Left lung (tissue), 14 donors: ENCODE measurements at places on chromosomes 3 and 15. TPM values are rescaled to one million over a fixed set of nuclear protein-coding genes. Genes with fewer than 3 reads are reported as not detected.

DNA sequence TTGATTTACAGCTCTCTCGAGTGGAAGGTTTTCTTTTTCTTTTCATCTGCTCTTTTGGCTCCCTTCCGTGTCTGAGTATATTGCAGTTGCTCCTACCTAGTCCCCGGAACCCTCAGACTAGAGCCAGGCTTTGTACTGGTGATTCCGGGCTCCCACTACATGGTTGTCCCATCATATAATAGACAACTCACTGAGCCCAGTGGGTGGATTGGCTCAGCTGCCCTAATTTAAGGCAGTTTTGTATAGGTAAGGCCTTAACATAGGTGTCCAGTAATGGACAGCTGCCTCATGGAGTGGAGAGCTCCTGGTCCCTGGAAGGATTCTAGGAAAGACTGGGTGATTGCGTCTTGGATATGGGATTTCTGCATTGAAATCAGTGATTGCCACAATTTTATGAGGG is 58.0 kb downstream of the KY start:
- no peak overlapping the region for H3K4me3 ChIP-seq
- no peak for DNase-seq
- no peak overlapping the region for H3K27ac ChIP-seq
- H3K27me3 ChIP-seq, result no peaks in the 10 kb centered on the region

GRCh38 chr15:40929660-40930429 is 705 bp downstream of the DLL4 start:
- peaks cover 46% of the 10 kb centered on the region for H3K27me3 ChIP-seq
- H3K36me3 ChIP-seq, result peaks cover 1% of the 10 kb centered on the region
- peaks cover 36% of the 10 kb centered on the region for H3K4me1 ChIP-seq
- H3K27ac ChIP-seq, result peak overlapping the region; percentile 73
- peak; percentile 62 for DNase-seq

DNA sequence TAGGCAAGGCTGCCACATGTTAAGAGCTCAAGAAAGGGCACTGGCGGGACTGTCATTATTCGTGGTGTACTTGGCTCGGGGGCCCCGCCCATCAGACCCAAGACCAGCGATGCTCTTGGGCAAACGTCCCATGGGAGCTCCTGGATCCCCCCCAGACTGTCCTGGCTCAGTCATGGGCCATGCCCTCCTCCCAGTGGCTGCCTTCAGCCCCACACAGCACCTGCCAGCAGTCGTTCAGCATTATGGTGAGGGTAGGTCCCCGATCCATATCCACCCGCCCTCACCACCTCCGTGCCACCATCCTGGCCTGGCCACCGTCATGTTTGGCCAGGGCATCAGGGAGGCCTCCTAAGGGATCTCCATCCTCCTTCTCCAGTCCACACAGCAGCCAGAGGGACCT is 51.4 kb upstream of the IQSEC1 start:
- no peaks in the 10 kb centered on the region for H3K36me3 ChIP-seq
- peak; percentile 52 for DNase-seq
- H3K4me3 ChIP-seq, result no peak overlapping the region
- no peak overlapping the region for H3K27ac ChIP-seq

DNA sequence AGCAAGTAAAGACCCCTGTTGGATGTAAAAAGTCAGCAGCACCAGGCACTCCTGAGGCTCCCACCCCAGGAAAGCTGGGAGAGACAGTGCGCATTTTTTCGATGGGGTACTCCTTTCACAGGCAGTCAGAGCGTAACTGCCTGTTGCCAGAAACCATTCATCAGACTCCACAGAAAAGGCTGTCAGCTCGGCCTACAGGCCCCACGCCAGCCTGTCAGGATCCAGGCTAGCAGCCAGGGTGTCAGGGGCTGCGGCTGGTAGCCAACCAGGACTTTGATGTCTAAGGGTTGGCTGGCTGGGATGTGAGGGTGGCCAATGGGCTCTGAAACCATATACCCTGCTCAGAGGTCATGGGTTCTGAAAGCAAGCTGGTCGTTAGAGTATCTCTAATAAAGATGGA is 164.5 kb downstream of the WNT5A start:
- H3K4me1 ChIP-seq, result no peaks in the 10 kb centered on the region
- no peaks in the 10 kb centered on the region for H3K27me3 ChIP-seq
- H3K36me3 ChIP-seq, result no peaks in the 10 kb centered on the region
- no peak overlapping the region for H3K4me3 ChIP-seq
- DNase-seq, result no peak

The FAM107A gene
- total RNA-seq, result 46.5 TPM

DNA sequence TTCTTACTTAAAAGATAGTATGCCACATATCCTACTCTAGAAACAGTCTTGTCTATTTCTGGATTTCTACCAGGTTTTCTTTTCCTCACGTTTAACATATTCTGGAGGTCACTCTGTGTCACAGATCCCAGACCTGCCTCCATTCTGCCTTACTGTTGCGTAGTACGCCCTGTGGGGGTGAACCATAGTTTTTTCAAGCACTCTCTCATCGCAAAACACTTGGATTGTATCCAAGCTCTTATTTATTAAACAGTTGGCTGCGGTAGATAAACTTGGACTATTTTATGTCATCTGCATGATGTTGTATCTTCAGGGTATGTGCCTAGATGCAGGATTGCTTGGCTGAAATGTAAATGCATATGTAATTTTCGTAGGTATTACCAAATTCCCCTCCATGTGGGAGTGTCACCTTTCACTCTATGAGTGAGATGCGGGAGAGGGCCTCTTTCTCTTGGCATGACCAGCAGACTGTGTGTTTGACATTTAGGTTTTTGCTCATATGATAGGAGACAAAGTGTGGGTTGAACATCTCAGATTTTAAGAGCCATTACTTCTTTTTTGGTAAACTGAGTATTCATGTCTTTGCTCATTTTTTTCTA is 55.8 kb downstream of the ABTB1 start:
- H3K27ac ChIP-seq, result peak overlapping the region; percentile 66
- H3K27me3 ChIP-seq, result no peaks in the 10 kb centered on the region
- no peak overlapping the region for H3K4me3 ChIP-seq
- H3K4me1 ChIP-seq, result peaks cover under 1% of the 10 kb centered on the region
- no peak for DNase-seq

The MRPS22 gene
- total RNA-seq, result 36.8 TPM

GRCh38 chr15:78993931-78994530 is 49.2 kb upstream of the CTSH start:
- peaks cover 20% of the 10 kb centered on the region for H3K4me1 ChIP-seq
- no peaks in the 10 kb centered on the region for H3K36me3 ChIP-seq
- no peaks in the 10 kb centered on the region for H3K27me3 ChIP-seq
- no peak overlapping the region for H3K4me3 ChIP-seq
- DNase-seq, result peak; percentile 82

The PEX11A gene
- 5.6 TPM for total RNA-seq

The DNAH1 gene
- total RNA-seq, result 6.5 TPM

The APOD gene
- total RNA-seq, result 25.5 TPM

DNA sequence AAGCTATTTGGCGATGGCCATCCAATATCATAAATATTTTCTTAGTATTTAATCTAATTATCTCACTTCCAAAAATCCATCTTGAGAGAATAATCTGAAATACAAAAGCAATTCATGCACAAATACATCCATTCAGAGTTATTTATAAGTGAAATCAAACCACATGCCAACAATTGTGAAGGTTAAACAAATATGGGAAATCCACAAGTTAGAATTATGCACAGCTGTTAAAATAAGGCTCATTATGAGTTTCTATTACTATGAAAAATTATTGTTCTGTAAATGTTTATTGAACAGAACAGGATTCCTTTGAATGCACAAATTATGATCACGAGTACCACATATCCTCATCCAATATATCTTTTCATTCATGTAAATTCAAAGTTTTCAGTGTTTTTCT is 267.7 kb downstream of the PLOD2 start:
- no peaks in the 10 kb centered on the region for H3K4me1 ChIP-seq
- no peaks in the 10 kb centered on the region for H3K27me3 ChIP-seq
- DNase-seq, result no peak
- no peak overlapping the region for H3K4me3 ChIP-seq
- H3K27ac ChIP-seq, result no peak overlapping the region
- H3K36me3 ChIP-seq, result no peaks in the 10 kb centered on the region

- H3K27me3 ChIP-seq, result no peaks in the 10 kb centered on the region
- no peak for DNase-seq
- H3K4me3 ChIP-seq, result no peak overlapping the region
- no peaks in the 10 kb centered on the region for H3K4me1 ChIP-seq
- no peak overlapping the region for H3K27ac ChIP-seq
- no peaks in the 10 kb centered on the region for H3K36me3 ChIP-seq
Observed at GRCh38 chr3:42898896-42899675, 6.9 kb upstream of the ZNF662 start.

DNA sequence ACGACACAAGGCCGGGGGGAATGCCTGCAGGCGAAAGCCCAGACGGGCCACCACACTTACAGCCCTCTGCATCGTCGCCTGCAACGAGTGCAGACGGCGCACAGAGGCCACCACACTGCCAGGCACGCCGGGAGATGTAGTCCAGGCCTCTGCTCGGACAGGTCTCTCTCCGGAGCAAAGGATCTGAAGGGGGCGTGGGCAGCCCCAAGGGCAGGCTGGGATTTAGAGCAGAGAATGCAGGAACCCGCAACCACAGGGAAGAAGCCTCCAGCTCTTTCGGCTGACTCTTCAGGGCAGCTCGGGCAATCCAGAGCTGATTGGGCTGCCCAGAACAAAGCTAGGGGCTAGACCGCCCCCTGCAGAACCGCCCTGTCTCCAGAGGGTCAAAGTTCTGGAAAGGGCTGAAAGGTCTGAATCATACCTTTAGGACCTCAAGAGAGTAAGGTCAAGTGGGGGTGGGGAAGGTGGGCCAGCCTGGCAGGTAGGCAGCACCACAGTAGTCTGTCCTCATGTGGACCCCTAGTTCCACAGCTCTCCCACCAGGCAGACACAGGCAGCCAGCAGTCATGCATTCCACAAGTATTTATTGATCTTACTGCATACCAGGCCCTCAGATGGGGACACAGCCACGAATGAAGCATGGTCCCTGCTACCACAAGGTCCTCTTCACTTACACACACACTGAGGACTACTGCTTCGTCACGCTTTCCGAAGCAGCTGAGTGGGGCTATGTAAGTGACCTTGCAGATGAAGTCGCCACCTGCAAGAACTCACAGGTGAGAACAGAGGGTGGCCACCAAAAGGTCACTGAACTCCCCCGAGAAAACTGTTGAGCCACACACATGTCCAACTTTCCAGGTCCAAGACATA is at the start of gene AMT:
Gene AMT, minus strand, starts transcription at position 95 of the 870 bp plus-strand sequence. Its CDS starts 23 bp downstream, at position 72.
- no peak within 1 kb of the TSS for H3K4me3 ChIP-seq
- no peak within 1 kb of the TSS for H3K27ac ChIP-seq
- H3K4me1 ChIP-seq, result peaks cover 21% of the 10 kb centered on the region
- no peaks in the 10 kb centered on the region for H3K27me3 ChIP-seq
- no peak for DNase-seq

The GOLGA8J gene
- total RNA-seq, result 0.26 TPM

The GOLGA8B gene
- total RNA-seq, result 56.8 TPM

- DNase-seq, result no peak
- H3K4me1 ChIP-seq, result no peaks in the 10 kb centered on the region
- H3K27ac ChIP-seq, result no peak overlapping the region
Observed at GRCh38 chr3:180246688-180247195, 210.0 kb upstream of the PEX5L start.

DNA sequence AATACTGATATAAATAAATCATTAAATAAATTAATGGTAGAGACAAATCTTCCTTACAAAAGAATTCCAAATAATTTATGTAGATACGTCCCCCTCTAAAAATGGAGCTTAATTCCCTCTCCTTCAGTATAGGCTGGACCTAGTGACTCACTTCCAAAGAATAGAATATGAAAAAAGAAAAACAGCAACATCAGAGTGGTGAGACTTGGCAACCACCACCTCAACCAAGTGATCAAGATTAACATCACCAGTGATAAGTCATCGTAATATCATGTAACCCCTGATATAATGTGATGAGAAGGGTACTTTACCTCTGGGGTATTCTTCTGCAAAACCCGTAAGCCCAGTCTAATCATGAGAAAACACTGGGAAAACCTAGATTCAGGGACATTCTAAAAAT is 13.4 kb downstream of the GOLGB1 start:
- H3K36me3 ChIP-seq, result no peaks in the 10 kb centered on the region
- no peak overlapping the region for H3K4me3 ChIP-seq
- DNase-seq, result no peak
- no peaks in the 10 kb centered on the region for H3K27me3 ChIP-seq
- H3K4me1 ChIP-seq, result peaks cover 3% of the 10 kb centered on the region

GRCh38 chr3:178486903-178487302 is 49.3 kb upstream of the KCNMB2 start:
- H3K27me3 ChIP-seq, result no peaks in the 10 kb centered on the region
- H3K27ac ChIP-seq, result no peak overlapping the region
- no peak overlapping the region for H3K4me3 ChIP-seq
- no peaks in the 10 kb centered on the region for H3K4me1 ChIP-seq
- H3K36me3 ChIP-seq, result no peaks in the 10 kb centered on the region
- no peak for DNase-seq

GRCh38 chr3:32817257-32817557 is 590 bp upstream of the TRIM71 start:
- H3K4me1 ChIP-seq, result peaks cover 54% of the 10 kb centered on the region
- H3K27ac ChIP-seq, result no peak overlapping the region
- no peaks in the 10 kb centered on the region for H3K36me3 ChIP-seq
- DNase-seq, result no peak
- peaks cover 75% of the 10 kb centered on the region for H3K27me3 ChIP-seq

DNA sequence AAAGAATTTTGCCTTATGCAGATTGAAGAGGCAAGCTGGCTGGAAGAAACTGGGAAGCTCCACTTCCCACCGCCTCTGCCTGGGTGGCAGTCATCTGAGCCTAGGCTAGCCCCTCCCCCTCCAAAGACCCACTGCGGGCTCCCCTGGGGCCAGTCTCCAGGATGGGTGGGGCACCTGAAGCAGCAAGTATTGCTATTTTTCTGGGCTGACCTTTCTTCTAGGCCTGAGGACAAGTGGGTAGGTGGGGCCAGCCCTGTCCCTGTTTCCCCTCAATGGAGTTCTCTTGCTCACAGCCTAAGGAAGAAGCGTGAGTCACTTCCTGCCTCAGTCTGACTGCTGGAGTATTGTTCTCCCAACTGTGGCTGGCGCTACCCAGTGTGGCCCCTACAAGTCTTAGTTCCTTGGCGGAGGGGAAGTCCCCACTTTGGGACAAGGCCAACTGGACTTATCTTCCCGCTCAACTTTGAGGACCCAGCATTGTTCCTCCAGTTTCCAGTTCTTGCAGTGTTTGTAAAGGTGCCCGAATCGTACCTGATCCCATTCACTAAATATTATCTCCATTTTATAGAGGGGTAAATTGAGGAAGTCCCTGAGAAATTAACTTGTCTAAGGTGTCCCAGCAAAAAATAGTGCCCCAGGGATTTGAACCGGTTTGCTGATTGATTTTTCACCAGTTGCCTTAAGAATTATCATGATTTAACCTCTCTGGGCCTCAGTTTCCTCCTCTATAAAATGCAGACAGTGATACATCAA is 1.4 kb downstream of the FURIN start:
- H3K27me3 ChIP-seq, result no peaks in the 10 kb centered on the region
- H3K27ac ChIP-seq, result peak overlapping the region; percentile 96

DNA sequence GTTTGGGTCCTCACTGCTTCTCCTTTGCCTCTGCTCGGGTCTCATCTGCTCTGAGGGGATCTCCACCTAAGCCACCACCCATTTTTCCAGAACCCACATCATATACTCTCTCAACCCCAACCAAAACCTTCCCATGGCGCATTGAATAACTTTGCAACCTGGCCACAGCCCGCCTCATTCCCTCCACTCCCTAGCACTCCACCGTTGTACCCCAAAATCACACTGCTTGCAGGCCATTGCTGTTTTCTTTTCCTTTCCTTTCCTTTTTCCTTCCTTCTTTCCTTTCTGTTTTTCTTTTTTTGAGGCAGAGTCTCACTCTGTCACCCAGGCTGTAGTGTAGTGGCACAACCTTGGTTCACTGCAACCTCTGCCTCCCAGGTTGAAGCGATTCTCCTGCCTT is 3.1 kb upstream of the VPS18 start:
- no peak overlapping the region for H3K4me3 ChIP-seq
- no peak overlapping the region for H3K27ac ChIP-seq
- no peak for DNase-seq
- peaks cover 5% of the 10 kb centered on the region for H3K4me1 ChIP-seq
- H3K36me3 ChIP-seq, result no peaks in the 10 kb centered on the region
